ENCODE measurements at places on chromosomes 11 and 22. TPM values are rescaled to one million over a fixed set of nuclear protein-coding genes. Genes with fewer than 3 reads are reported as not detected.
A peak's percentile ranks its signal among the peaks of the same experiment; 100 is the strongest.

The SEPTIN3 gene
- total RNA-seq, result 1.8 TPM

GRCh38 chr22:47173535-47174021 is 411.1 kb downstream of the TBC1D22A start:
- no peak for DNase-seq

GRCh38 chr22:30167296-30167695 is 79.3 kb downstream of the LIF start:
- DNase-seq, result no peak

GRCh38 chr11:120605469-120605868 is 93.9 kb downstream of the GRIK4 start:
- no peak for DNase-seq

The USP2 gene
- 0.58 TPM for total RNA-seq

GRCh38 chr11:105456950-105457349 is 152.9 kb upstream of the GRIA4 start:
- no peak for DNase-seq

The NLRP14 gene
- 0.11 TPM for total RNA-seq

- no peak for DNase-seq
These were observed 651.3 kb upstream of the KIRREL3 start for GRCh38 chr11:127651888-127652221.

DNA sequence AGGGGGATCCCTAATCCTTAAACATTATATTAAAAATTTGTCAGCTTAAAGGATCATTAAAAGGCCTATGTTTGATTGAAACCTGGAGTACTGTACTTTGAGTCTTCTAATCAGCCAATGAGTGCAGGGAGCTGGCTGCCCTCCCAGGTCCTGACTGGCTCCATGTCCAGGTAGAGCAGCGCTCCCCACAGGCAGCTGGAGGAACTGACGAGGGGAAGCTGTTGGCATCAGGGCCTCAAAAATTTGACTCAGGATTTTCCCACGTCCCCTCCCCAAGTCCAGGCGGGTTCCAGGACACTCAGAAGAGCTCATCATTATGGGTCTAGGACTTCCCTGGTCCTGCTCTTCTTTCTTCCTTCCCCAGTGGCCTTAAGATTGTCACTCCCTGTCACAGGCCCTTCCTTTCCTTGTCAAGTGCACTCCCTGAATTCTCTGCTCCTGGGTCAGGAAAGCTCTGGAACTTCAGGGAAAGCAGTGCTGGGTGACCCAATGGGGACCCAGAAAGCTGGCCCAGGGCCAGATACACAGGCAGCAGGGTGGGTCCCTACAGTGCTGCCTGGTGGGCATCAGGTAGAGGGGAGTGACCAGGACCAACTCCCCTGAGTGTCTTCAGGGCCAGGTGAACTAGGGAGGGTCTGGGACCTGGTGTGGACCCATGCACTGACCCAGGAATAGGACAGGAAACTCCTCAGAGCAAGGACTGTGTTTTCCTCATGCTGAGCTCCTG is 65.5 kb downstream of the GGTLC2 start:
- DNase-seq, result peak; percentile 51

- no peak for DNase-seq
These were observed 37.3 kb downstream of the KIAA0930 start for GRCh38 chr22:45203150-45203951.

GRCh38 chr11:12196308-12196707 is 85.9 kb downstream of the MICAL2 start:
- DNase-seq, result no peak

The OR51B5 gene
- not detected for total RNA-seq

The JHY gene
- total RNA-seq, result 3.2 TPM

DNA sequence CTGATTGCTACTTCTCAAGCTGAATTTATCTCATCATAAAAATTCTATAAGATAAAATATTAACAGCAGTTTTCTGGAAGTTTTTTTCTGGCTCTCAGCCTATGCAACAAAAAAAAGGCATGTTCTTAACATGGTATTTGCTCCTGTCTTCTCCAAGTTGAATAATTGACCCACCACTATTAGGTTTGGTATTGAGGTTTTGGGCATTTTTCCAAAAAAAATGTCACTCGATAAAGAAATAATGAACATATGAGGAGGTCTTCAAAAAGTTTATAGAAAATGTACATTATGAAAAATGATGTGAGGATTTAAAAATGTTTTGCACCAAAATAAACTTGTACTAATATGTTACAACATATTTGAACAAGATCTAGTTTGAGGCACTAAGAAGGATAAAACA is 808.6 kb upstream of the RAG2 start:
- no peak for DNase-seq

The ZNF143 gene
- total RNA-seq, result 34.9 TPM

- no peak for DNase-seq
These were observed 205.8 kb downstream of the ARHGAP42 start for GRCh38 chr11:100892886-100893285.

GRCh38 chr11:10540546-10540914 is 457 bp downstream of the RNF141 start:
- DNase-seq, result no peak

DNA sequence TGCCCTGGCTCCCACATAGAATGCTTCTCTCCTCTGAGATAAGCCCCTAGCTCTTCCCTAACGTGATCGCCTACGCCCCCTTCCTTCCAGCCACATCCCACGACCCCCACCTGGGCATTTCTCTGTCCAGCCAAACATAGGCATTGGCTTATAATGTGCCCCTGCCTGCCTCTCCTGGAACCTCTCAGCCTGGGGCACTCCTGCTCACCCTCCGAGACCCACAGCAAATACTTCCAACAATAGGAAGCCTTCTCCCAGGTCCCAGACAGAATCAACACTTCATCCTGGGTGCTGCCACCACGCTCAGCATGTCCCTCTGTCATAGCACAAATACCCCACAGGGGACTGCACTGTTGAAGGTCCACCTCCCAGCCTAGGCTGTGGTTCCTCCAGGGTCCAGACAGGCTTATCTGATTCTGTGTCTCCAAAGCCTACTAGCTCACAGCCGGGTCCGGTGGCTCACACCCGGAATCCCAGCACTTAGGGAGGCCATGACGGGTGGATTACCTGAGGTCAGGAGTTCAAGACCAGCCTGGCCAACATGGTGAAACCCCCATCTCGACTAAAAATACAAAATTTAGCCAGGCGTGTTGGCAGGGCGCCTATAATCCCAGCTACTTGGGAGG is 24.2 kb upstream of the TMPRSS4 start:
- peak; percentile 32 for DNase-seq

DNA sequence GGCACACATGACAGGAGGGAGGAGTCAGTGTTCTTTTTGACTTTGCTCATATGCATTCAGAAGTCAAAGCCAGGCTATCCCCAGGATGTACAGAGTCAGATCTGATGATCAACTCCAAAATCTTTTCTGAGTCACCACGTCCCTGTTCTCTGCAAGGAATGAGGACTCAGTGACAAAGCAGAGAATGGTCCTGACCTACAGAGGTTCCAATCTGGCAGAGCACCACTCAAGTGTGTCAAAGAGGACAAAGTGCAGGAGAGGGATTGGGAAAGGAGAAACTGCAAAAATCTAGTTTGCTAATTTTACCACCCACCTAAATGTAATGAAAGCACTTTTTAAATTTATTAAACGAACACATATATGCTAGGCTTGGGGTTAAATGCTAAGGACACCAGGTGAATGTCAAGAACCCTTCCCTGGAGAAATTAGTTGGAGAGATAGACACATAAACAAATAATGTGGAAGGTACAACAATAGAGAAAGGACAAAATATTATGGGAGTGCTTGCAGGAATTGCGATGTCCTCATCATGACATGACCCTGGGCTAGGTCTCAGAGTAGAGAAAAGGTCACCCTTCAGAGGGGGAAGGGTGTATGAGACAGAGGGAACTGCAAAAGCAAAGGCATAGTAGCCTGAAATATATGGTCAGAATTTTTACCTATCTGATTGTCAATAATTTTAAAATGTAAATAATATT is 56.3 kb downstream of the MTNR1B start:
- no peak for DNase-seq

DNA sequence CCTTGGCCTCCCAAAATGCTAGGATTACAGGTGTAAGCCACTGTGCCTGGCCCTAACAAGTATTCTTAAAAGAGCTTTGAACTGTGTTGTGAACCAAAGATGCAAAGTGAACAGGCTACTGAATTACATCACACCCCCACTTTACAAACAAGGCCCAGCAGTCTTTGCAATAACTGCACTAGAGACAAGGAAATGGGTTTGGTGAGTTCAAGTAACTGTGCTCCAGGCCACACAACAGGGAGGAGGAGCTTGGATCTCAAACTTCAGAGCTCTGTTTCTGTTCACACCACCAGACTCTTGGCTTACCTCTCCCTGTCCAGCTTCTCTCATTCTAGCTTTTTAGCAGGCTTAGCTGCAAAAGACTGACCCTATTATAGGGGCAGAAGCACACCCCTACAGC is 30.4 kb upstream of the RASL10A start:
- no peak for DNase-seq

DNA sequence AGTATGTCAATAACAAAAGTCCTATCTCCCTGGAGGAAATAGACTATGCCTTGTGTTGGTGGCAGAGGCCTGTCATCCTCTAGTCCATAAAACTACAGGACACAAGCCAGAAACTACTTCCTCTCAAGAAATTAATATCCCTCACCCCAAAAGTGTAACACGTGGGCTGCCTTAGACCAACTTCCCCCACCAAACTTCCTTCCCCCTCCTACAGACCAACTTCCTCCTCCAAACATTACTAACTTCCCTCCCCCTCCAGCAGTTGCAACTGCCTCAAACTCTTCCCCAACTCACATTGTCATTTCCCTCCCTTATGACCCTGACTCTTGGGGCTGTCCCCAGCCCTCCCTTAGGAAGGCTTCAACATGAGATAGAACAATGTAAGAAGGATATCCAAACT is 6.3 kb downstream of the OR52K2 start:
- DNase-seq, result no peak

GRCh38 chr22:39317775-39318506 is 1.5 kb downstream of the RPL3 start:
- DNase-seq, result no peak

DNA sequence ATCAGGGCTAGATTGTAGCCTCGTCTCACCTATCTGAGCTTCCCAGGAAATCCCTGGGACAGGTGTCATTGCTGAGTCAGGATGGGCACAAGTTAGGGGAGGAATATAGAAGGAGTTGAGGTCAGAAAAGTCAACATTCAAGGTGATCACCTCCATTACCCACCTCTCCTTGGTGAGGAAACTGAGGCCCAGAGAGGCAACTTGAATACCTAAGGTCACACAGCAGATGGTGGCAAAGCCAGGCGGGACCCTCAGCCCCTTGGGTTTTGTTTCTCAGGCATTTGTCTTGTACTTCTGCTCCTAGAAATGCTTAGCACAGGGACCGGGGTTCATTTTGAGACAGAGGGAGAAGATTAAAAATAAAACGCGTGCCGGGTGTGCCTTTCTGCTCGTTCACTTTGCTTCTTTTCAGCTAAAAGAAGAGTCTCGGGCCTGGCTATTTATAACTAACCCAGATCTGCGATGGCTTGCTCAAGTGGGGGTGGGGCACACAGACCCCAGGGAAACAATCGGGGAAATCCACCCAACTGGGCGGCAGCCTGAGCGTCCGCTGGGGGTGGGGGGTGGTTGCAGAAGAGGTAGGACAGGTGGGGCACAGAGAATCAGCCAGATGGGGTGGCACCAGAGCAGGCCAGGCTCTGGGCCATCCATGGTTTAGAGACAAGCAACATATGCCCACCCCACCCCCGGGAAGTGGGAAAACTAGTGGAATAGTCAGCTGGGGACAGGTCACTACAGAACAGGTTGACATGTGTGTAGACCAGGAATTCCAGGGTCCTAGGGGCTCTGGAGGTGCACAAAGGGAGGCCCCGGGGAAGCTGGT is 3.9 kb upstream of the GNAZ start:
- DNase-seq, result no peak

DNA sequence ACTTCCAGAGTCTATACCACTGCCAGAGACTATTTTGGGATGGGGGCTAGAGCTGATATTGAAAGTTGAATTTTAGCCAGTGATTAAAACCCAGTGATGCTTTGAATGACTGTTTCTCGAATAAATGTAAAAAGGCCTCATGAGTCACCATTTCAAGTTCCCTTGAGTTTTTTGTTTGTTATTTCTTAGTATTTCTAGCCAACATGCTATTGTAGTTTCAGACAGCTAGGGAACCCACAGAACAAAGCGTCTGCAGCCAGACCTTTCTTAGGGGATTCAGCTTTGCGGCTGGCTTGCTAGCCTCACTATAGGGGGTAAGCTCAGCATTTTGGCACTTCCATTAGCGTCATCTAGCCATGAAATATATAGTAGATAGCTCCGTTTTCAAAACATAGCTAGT is 66.5 kb downstream of the DBX1 start:
- no peak for DNase-seq

The MPPED2 gene
- total RNA-seq, result 0.54 TPM

GRCh38 chr11:61403658-61404057 is 11.3 kb downstream of the TMEM216 start:
- DNase-seq, result no peak
